ENCODE measurements at places on chromosomes 5 and 9.

- no peak for DNase-seq
These were observed 464.3 kb upstream of the PAPPA start for GRCh38 chr9:115689331-115689730.

DNA sequence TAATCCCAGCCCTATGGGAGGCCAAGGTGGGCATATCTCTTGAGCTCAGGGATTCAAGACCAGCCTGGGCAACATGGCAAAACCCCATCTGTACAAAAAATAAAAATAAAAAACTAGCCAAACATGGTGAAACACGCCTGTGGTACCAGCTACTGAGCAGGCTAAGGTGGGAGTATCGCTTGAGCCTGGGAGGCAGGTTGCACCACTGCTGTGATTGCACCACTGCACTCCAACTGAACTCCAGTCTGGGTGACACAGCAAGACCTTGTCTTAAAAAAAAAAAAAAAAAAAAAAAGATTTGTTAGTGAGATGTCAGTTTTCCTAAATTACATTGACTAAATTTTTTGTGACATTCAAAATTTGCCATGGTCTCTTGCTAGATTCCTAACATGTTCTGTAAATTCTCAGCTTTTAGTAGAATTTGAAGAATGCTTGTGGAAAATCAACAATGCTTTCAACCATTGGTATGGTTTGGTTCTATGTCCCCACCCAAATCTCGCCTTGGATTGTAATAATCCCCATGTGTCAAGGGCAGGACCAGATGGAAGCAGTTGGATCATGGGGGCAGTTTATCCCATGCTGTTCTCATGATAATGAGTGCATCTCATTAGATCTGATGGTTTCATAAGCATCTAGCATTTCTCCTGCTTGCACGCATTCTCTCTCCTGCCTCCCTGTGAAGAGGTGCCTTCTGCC lies 236.1 kb downstream of the ARRDC3 start:
- no peak for DNase-seq

DNA sequence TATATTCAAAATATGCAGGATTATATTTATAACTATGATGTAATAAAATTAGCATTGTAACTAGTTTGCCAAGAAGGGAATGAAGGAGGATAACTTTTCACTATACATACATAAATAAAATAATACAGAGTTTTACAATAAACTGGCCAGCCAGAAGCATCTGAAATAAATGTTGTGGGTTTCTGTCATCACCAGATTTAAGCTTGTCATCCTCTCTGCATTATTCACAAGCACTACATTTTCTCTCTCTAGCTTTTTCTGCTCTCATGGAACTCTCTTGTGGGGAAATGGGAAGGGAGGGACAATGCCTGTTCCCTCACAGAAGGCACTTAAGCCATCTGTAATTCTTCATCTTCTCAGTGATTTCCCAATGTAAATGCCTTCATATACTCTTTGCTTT lies 626.8 kb downstream of the SEMA5A start:
- no peak for DNase-seq

DNA sequence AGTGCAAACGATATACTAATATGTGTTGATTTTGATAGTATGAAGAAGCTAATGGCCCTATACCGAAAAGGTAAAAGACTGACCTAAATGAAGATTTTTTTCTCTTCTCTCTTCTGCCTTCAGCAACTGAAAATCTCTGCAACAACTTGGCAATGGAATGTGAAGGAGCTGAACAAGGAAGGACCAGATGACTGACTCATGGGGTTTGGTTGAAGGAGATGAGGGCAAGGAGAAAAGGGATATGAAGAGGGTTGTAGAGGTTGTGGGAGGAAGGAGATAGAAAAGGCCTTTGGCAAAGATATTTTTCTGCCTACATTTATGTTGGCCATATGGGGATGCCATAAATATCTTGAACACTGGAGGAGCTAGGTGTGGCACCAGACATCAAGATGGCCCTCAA lies 129.7 kb upstream of the CHD1 start:
- DNase-seq = no peak

DNA sequence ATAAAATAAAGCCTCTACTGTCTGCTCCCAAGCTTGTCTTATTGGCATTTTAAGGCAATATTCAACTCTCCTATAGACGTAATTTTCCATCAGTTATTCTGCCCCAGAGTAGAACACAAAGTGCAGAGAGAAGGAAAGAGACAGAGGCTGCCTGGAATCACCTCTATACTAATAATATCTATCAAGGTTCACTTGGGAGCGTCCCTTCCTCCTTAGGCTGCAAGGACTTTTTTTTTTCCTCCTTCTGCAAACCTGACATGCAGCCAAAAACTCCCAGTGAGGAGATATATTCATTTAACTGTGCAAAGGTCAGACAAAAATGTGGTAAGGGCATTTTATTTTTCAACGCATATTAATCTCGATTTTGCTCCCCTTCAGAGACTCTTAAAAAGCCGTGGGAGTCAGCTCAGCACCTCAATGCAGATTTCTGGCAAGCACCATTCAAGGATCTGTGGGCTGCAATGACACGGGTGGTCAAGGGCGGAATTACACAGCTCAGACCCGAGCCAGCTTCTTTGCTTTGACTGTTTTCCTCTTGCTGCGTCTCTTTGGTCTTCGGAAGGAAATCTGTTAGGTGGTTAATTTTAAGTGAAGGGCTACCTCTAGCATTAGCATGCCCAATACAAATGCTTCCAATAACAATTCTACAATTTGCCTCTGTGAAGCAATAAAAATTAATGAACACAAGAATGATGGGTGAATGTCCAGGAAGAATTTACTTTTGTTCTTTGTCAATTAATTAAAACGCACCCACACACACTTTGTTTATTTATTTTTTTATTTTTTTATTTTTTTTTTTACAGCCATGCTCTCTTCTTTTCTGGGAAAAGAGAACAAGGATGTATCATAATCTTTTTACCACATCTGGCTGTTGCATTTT lies 587.7 kb upstream of the GRAMD2B start:
- no peak for DNase-seq

DNA sequence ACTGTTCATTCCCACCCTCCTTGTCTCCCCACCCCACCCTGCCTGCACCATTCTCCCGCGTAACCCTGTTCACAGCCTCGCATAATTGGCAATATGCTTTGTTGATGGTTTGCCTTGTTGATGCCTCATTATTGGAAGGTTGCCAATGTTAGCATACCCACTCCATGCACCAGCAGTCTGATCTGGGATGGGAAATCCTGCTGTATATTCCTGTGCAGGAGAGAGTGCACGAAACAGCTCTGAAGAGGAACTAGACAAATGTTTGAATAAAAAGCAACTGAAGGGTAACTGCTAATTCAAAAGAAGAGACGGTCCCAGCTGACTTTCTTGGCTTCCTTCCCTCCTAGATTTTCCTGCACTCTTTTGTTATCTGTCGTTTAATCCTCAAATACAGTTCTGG lies 271.7 kb upstream of the TLE4 start:
- DNase-seq = no peak

DNA sequence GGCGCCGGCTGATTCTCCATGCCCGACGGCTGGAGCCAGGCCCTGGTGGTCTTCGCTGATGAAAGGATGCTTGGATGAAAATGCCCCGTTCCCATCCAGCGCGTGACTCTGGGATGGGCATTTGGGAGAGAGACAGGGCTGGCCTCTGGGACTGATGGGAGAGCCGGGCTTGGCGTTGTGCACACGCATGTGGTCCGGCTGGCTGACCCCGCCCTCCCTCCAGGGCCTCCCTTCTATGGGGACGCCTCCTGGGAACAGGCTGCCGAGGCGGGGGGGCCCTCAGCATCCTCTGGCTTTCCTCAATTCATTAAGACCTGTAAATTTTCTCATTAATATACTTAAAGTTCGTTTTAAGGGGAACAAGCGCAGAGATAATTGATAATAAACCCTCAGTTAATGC lies 36.8 kb downstream of the UNC5A start:
- DNase-seq = no peak

DNA sequence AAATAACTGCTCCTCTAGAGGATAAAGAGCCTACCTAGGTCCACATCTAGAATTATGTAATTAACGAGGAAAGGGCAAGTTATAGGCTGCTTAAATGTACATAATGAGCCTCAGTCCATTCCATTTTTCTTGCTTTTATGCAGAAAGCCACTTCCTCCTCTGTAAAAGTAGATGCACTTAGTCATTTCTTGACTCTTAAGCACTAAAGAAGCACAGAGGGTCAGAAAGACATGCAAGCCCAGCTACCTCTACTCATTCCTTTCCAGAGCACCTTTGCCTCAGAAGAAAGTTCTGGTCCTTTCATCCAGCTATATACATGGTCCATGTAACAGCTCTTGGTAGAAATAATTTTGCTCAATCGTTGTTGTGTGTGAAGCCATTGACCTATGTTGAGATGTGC lies 308.0 kb upstream of the NREP start:
- DNase-seq = no peak

GRCh38 chr9:101977614-101978210 lies 239.3 kb upstream of the GRIN3A start:
- no peak for DNase-seq
